ENCODE measurements at places on chromosomes 5 and 9. TPM values are rescaled to one million over a fixed set of nuclear protein-coding genes. Genes with fewer than 3 reads are reported as not detected.

- DNase-seq = no peak
These were observed 48.5 kb downstream of the PLGRKT start for GRCh38 chr9:5389109-5389732.

GRCh38 chr9:125998837-125999503, 251.8 kb downstream of the PBX3 start:
- DNase-seq = no peak

FAM53C gene
- total RNA-seq = 22.1 TPM

DNA sequence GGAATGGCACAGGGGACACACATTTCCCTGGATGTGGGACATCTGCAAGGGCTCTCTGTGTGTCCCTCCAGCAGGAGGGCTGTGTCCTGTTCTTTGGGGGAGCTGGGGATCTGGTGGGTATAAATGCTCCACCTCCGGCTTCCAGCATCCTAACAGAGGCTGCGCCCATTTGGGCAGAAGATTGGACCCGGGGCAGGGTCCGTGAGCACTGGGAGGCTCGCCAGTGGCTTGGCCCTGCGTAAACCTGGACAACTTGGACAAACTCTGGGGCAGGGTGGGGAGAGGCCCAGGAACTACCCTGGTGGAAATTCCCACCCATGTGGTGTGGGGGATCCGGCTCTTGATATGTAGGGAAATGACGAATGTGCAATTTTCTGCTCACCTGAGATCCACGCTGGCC, 80.9 kb downstream of the GADD45G start:
- no peak for DNase-seq

- no peak for DNase-seq
These were observed 212.0 kb downstream of the BRINP1 start for GRCh38 chr9:119157196-119157595.

Data from Peyer's patch (tissue), 4 donors.